ENCODE measurements at places on chromosomes 1 and 21. TPM values are rescaled to one million over a fixed set of nuclear protein-coding genes. Genes with fewer than 3 reads are reported as not detected.

BOLA1 gene
- 11.0 TPM for polyA plus RNA-seq

GPR3 gene
- polyA plus RNA-seq: 0.55 TPM

CLCA4 gene
- polyA plus RNA-seq: 2.0 TPM

SPATA21 gene
- not detected for polyA plus RNA-seq

RGS4 gene
- polyA plus RNA-seq: 1.8 TPM

SMPDL3B gene
- polyA plus RNA-seq: not detected

LRRC52 gene
- not detected for polyA plus RNA-seq

BLACAT1 gene
- not detected for polyA plus RNA-seq

EDARADD gene
- polyA plus RNA-seq: not detected

LCE1C gene
- not detected for polyA plus RNA-seq

OR2L5 gene
- polyA plus RNA-seq: not detected

RAB3B gene
- not detected for polyA plus RNA-seq

PTCH2 gene
- 15.4 TPM for polyA plus RNA-seq

All from muscle of arm (tissue), 14 donors.